Hematopoietic multipotent progenitor cell treated with erythropoietin and hydrocortisone succinate and interleukin-3 and kit ligand, for 6 days (in vitro differentiated cells): ENCODE measurements at places on chromosomes 1 and 21.

- no peak for DNase-seq
These were observed 104.9 kb upstream of the SOD1 start for GRCh38 chr21:31554511-31555022.

- no peak for DNase-seq
These were observed 4.6 kb downstream of the JUN start for GRCh38 chr1:58779059-58779754.

DNA sequence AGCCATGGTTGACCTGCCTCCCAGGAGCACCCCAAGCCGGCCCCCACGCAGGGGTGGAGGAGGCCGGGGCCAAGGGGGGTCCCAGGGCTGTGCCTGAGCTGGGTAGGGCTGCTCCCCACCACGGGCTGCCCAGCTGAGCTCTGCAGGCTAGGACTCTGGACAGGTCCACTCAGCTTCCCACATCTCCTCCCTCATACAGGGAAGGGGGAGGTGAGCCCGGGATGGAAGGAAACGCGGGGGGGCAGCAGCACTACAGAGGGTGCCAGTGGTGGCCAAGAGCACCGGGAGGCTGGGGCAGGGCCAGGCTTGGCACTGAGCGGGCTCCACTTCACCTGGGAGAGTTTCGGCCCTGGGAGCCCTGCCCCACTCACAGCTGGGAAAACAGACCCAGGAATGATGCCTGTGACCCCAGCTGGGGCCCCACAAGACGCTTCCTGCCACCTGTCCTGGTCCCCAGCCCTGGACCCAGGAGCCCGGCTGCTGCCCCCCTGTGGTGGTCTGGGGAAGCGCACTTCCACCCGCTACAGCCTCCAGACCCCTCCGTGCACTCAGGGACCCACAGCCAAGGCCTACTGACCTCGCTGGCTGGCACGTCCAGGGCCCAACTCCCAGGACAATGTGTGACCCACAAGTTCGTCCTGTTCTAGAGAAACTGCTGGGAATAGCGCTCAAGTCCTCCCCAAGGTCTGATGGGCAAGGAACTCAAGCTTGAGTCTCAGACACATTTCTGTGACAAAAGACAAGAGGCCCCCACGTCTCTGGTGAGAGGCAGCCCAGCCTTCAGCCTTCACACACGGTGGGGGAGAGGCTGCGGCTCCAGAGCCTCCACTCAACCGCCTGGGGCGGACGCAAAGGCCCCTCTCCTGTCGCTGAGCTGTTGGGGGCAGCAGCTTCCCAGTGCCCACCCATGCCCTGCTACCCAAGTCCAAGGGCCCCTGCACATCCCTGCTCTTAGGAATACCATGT is 3.0 kb downstream of the AURKAIP1 start:
- DNase-seq, result peak; percentile 76

- DNase-seq, result no peak
These were observed 7.4 kb downstream of the ACADM start for GRCh38 chr1:75731881-75732280.

GRCh38 chr1:45107782-45108181 is 95.7 kb downstream of the UROD start:
- no peak for DNase-seq

- no peak for DNase-seq
These were observed 37.4 kb downstream of the ABCG1 start for GRCh38 chr21:42256316-42256715.

DNA sequence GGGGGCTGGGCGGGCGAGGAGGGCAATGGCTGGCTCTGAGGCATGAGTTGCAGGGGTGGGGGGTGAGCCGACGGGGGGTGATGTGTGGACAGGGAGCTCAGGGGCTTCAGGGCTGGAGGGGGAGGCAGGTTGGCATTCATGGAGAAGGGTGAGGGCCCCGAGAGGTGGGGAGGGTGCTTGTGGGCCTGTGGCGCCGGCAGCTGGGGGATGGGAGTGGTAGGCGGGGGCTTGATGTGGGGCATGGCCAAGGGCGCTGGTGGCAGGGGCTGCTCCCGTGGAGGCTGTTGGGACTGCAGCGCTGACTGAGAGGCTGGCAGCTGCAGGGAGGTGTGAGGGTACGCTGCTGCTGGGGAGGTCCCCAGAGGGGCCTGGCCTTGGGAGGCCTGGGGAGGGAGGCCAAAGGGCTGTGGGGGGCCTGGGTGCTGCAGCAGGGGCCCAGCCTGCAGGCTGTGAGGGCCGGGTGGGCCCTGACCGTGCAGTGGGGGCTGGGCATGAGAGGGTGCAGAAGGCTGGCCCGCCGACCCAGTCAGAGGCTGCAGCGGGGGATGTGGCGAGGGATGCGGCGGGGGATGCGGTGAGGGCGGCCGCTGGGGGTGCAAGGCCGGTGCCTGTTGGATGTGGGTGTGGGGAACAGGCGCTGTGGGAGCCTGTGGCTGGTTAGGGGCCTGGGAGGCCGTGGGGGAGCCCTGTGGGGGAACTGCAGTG is 42.7 kb downstream of the SLC45A1 start:
- no peak for DNase-seq

- no peak for DNase-seq
These were observed 377.0 kb downstream of the PTPRC start for GRCh38 chr1:199015799-199016198.

DNA sequence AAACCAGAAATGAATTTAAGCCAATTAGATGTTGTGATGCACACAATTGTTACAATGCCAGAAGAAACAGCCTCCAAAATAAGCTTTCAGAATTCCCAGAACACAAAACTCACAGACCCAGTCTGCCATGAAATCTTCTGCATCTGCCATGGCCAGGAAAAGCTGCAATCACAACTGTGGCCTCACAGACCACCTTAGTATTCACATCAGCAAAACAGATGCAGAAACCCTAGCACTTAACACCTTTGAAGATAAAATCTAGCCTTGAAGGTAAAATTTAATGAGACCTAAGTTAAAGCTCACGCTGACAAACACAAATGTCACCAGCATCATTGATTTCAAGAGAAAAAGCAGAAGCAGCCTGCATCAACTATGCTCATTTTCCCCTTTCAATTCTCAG is 566.8 kb upstream of the TMPRSS15 start:
- DNase-seq, result no peak

GRCh38 chr1:214317300-214317699 is 36.3 kb downstream of the SMYD2 start:
- no peak for DNase-seq
